ENCODE measurements at places on chromosomes 4 and X. TPM values are rescaled to one million over a fixed set of nuclear protein-coding genes. Genes with fewer than 3 reads are reported as not detected.

- no peak for DNase-seq
Measured at GRCh38 chrX:132483951-132484350, 4.9 kb downstream of the MBNL3 start.

DNA sequence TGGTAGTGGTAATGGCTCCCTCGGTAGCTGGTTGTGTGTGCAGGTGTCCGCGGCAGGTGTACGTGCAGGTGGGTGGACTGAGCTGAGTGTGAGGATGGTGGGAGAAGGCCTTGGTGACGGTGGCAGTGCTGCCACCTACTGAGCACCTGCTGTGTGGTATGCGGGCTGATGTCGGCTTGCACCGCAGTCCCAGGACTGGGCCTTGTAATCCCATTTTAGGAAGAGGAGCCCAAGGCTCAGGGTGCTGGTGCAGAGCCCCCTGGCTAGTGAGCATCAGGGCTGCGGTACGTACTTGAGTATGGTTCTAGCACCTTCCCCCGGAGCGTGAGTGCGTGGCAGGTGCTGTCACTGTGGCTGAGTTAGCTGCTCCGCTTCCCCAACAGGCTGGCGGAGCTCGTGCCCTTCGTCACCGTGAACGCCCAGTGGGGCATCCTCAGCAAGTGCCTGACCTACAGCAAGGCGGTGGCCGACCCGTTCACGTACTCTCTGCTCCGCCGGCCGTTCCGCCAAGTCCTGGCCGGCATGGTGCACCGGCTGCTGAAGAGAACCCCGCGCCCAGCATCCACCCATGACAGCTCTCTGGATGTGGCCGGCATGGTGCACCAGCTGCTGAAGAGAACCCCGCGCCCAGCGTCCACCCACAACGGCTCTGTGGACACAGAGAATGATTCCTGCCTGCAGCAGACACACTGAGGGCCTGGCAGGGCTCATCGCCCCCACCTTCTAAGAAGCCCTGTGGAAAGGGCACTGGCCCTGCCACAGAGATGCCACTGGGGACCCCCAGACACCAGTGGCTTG is 5.7 kb upstream of the CPZ start:
- DNase-seq: no peak

DNA sequence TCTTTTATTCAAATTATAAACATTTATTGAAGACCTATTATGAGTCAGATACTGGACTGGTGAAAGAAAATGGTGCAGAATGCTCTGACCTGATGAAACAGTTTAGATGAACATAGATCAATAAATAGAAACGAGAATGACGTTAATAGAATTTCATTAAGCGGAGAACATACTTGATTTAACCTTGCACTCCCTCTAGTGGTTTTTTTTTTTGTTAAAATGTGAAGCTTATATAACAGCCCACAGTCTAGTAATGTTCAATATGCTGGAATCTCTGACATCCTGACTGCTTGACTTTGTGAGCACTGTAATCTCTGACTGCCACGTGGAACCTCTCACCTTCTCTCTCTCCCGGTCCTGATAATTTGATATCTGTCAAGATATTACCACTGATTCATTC is 32.3 kb downstream of the HDAC8 start:
- DNase-seq: no peak

DNA sequence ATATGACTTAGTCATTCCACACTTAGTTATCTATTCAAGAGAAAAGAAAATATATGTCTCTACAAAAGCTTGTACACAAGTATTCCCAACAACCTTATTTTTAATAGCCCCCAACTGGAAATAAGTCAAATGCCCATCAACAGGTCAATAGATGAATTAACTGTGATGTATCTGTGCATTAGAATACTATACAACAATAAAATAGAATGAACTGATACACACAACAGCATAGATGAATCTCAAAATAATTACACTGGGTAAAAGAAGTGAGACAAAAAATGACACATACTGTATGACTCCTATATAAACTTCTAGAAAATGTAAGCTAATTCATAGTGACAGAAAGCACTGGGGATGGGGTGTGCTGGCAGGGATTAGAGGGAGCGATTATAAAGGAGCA is 354.1 kb upstream of the DIPK2B start:
- no peak for DNase-seq

GRCh38 chr4:169770416-169770815 is 12.7 kb upstream of the HPF1 start:
- no peak for DNase-seq

- no peak for DNase-seq
Measured at GRCh38 chrX:71302461-71303213, 1.1 kb downstream of the ITGB1BP2 start.

- no peak for DNase-seq
Measured at GRCh38 chrX:82230013-82230412, 1028.1 kb downstream of the SH3BGRL start.

GRCh38 chr4:69748173-69748572 is 12.2 kb downstream of the SULT1B1 start:
- no peak for DNase-seq

- no peak for DNase-seq
Measured at GRCh38 chrX:130902446-130902782, 595 bp downstream of the ENOX2 start.

DNA sequence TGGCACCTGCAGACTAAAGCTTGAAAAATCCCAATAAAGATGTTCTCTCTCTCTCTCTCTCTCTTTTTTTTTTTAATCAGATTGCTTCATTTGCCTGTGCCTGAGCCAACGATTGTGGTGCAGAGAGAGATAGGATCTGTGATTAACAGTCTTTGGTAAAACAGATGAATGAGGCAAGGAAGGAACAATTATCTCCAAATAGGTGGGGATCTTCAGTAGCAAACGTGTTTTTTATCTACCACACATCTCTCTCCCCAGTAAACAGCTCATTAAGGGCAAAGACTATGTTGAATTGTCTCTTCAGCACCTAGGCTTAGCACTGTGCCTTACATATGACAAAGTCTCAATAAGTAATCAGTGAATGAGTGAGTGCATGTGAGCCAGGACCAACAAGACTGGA is 96.3 kb downstream of the SMIM20 start:
- no peak for DNase-seq

GRCh38 chrX:53281321-53281822 is at the start of gene IQSEC2:
Gene IQSEC2, minus strand, starts transcription at chrX:53281584.
- DNase-seq: peak; percentile 86

DNA sequence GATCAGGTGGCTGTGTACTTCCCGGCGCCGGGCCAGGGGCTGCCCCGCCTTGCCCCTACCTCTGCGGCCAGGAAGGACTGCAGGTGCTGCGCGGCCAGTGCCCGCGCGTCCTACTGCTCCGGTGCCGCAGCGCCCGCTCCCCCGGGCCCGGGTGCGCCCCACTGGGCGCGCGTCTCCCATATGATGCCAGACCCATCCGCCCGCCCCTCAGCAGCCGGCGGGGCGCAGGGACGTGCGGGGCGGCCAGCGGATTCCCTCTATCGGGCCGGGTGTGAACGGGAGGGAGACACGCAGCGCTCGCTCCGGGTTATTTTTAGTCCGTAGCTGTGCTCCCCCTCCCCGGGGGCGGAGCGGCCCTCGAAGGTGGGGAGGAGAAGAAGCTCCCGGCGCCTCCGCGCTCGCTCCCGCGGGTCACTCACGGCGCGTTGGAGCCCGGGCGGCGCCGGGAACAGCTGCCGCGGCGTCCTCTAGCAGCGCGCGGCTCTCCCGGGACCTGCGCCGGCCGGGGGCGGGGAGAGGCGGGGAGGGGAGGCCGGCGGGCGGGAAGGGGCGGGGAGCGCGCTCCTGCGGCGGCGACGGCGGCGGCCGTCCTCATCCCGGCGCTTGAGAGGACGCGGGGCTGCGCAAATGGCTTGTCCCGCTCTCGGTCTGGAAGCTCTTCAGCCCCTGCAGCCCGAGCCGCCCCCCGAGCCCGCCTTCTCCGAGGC is 103.6 kb downstream of the UCHL1 start:
- peak; percentile 84 for DNase-seq

- DNase-seq: no peak
Measured at GRCh38 chrX:119359618-119360382, 39.3 kb upstream of the SLC25A43 start.

DNA sequence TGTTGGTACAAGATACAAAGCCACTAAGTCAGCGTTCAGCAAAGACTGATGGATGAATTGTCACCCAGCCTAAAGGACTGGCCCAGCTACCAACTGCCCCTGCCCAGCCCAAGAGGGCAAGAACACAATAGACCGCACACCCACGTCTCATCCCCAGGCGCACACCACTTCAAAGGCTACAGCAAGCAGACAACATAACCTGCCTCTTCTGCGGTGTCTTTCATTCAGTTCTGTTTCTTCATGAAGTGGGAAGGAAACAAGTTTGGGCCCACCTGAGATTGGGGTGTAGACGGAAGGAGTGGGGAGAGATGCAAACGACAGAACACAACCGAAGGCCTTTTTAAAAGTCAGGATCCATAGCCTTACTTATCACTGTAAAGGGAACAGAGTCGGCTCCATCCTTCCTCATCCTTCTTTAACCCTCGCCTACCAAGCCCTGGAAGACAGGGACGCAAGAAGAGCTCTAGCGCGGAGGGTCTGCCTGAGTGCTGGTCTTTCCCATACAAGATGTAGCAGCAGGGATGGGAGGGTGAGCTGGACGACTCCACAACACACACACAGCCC is 691 bp downstream of the SCARB2 start:
- DNase-seq: no peak

GRCh38 chr4:95549246-95550114 is 707 bp upstream of the UNC5C start:
- peak; percentile 86 for DNase-seq

GRCh38 chr4:52825460-52826090 is 36.5 kb upstream of the RASL11B start:
- no peak for DNase-seq

GRCh38 chrX:79153348-79153747 is 8.9 kb downstream of the GPR174 start:
- no peak for DNase-seq

DNA sequence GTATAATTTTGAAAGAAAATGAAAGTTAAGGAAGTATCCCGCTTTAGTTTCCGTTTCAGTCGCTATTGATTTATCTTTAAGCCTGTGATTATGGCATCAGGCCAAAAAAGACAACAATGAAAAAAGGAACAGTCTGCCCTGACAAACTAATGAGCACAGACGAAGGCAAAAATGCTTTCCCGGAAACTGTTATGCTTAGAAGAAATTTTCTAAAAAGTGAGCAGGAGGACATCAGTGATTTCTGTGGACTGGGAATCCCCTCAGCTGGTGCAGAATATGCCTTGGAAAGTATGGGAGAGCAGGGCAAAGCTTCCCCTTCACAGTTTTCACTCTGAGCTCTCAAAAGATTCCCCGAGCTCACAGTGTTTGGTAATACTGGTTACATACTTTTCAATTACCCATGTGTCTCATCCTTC is 5.1 kb upstream of the CXCL10 start:
- no peak for DNase-seq

GRCh38 chr4:16449406-16449805 is 223.1 kb upstream of the TAPT1 start:
- no peak for DNase-seq

- DNase-seq: no peak
Measured at GRCh38 chr4:114423582-114423981, 175.0 kb upstream of the UGT8 start.

- no peak for DNase-seq
Measured at GRCh38 chrX:120316587-120317283, 5.5 kb upstream of the TMEM255A start.

- DNase-seq: no peak
Measured at GRCh38 chrX:42746606-42747005, 31.4 kb downstream of the PPP1R2C start.

- DNase-seq: peak; percentile 67
Measured at GRCh38 chr4:66169341-66169740, 499.1 kb upstream of the EPHA5 start.

DNA sequence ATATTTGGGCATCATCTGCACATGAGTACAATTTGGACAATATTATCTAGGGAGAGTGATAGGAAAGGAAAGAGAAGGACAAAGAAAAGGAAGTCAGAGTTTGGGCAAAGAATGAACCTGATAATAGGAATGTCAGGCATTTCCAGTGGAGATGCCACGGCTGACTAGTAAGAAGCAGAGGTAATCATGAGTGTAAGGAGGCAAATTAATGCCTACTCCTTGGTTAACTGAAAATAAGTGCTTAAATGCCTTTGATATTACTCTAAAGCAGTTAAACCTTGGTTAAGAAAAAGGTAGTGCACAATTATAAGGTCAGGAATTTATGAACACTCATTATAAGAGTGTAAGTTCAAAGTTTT is 99.2 kb upstream of the DDIT4L start:
- no peak for DNase-seq

GRCh38 chr4:69484011-69484410 is 11.7 kb downstream of the UGT2B4 start:
- DNase-seq: no peak

DNA sequence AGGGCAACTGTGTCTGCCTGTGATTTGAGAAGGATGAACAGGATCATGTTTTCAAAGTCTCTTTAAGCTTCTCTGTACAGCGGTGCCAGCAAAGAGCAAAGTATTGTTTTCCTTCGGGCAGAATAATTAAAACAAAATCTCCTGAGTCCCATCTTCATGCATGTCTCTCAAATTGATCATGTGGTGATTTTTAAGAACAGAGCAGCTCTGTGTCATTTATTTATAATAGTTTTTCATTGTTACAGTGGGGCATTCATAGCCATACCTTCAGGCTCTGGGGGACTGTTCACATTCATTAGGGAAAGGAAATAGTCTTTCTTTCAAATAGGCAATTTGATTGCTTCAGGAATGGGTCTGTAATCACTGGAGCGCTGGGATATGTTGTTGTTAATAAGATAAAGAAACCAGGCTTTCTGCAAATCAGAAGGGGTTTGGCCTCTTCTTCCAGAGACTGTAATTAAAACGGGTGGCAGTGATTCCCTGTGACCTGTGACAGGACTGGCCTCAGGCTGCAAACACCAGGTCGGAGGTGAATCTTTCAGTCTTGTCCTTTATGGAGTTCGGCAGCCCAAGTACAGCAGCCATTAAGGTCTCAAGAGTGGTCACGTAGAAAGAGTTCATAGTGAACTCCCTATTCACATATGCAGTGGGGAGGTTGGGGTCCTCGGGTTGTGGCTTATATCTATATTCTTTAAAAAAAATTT is 29.3 kb upstream of the CBR4 start:
- DNase-seq: no peak

DNA sequence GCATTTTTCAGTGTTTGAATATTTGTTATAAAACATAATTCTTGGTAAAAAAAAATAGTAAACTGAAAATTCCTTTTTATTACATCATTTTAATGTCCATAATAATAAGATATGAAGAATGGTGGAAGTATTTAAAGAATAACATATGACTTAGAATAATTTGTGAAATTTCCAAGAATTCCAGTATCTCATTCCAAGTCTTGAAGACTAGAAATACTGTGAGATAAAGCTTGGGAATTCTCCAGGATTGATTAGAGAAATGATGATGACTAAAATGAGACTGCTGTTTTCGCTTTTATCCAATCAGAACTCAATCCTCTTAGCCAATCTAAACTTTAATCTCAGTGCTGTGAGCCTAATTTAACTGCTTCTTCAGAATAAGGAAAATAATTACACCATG is 184.2 kb upstream of the HCCS start:
- no peak for DNase-seq

GRCh38 chrX:95145848-95146490 is 1472.0 kb downstream of the FAM133A start:
- no peak for DNase-seq

Gene STK32B
- 1.5 TPM for total RNA-seq

Gene CENPVL2
- 0.64 TPM for total RNA-seq

Gene EOLA2
- 34.0 TPM for total RNA-seq

Gene RPA4
- total RNA-seq: 1.8 TPM

Gene SPINK2
- 0.59 TPM for total RNA-seq

Gene TRIM60
- not detected for total RNA-seq

Gene AGTR2
- total RNA-seq: not detected

Gene SLC16A2
- 9.1 TPM for total RNA-seq

Gene SPANXD
- total RNA-seq: not detected

Data from endodermal cell (in vitro differentiated cells).